Ovary (tissue), 10 donors: ENCODE measurements at places on chromosomes 7 and 10. TPM values are rescaled to one million over a fixed set of nuclear protein-coding genes. Genes with fewer than 3 reads are reported as not detected.

The GLCCI1 gene
- total RNA-seq, result 7.9 TPM

The GFRA1 gene
- 22.3 TPM for total RNA-seq

The HMX2 gene
- not detected for total RNA-seq

The SVOPL gene
- not detected for total RNA-seq

The GJD4 gene
- not detected for total RNA-seq

DNA sequence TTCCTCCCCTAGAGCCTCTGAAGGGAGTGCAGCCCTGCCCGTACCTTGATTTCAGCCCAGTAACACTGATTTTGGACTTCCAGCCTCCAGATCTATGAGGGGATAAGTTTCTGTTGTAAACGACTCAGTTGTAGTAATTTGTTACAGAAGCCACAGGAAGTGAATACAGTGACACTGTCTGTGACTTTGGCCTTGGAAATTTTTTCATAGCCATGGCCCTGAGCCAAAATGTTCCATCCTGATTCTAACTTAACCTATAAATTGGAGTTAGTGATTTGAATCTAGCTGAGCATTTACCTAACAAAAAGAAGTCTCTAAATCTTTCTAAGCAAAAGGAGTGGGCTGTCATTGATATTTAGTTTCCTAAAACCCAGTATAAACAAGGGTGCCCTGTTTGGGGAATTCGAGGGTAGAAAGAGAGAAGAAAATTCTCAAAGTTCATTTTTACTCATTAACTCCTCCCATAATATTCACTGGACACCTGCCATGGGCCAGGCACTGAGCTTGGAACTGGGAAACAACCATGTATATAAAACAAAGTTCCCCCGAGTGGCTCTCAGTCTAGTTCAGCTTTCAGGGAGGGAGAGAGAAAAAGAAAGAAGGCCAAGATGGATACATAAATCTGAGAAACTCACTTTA, 162.3 kb downstream of the SKIDA1 start:
- H3K4me3 ChIP-seq, result no peak overlapping the region
- no peak for DNase-seq
- H3K36me3 ChIP-seq, result no peaks in the 10 kb centered on the region
- H3K27me3 ChIP-seq, result no peaks in the 10 kb centered on the region
- peaks cover 8% of the 10 kb centered on the region for H3K4me1 ChIP-seq

DNA sequence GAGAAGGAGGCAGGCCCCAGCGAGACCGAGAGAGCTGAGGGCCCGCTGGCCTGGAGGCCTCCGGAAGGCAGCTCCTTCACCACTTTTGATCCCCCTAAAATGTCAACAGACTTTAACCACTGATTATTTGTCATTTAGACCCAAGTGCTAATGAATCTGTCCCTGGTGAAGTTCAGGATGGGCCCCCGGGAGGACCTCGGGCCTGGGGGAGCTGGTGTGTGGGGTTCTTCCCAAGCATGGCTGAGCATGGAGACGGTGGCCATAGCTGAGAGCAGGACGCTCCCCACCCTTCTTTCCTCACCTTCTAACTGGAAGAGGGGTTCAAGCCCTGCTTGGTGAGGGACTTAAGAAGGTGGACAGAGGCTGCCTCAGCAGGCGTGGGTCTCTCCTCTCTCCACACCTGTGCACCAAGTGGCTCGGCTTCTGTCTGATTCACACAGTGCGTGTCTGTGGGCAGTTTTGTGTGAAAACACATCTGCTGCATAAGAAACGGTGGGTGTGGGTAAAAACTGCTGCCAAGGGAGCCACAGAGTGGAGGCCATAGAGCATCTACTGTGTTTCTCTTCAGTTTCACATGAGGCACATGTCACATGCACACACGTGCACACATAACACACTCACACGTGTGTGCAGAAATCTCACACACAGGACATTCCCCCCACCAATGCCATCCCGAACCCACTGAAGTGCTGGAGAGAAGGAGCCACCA, 53.5 kb upstream of the VIPR2 start:
- H3K27ac ChIP-seq, result peak overlapping the region; percentile 21
- H3K4me3 ChIP-seq, result no peak overlapping the region
- no peak for DNase-seq
- peaks cover 8% of the 10 kb centered on the region for H3K4me1 ChIP-seq
- no peaks in the 10 kb centered on the region for H3K36me3 ChIP-seq

DNA sequence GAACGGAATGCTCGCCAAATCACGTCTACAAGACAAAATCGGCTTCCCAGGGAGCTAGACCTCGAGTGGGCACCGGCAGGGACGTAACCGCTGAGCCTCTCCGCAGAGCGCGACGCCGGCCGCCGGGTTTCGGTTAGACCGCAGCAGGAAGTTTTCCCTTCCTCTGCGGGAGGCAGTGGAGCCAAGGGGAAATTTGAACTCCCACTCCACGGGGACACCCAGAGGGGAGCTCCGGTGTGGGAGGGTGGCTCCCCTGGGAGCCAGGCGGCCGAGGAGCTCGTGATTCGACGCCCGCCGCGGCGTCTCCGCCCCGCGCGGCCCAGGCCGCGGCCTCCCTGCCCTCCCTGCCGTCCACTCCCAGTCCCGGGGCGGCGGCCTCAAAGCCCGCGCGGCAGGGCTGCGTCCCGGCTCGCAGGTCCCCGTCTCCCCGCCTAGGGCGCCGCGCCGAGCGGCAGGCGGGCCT, 426 bp downstream of the SYPL1 start:
- H3K4me1 ChIP-seq, result peaks cover 5% of the 10 kb centered on the region
- no peaks in the 10 kb centered on the region for H3K27me3 ChIP-seq
- H3K36me3 ChIP-seq, result no peaks in the 10 kb centered on the region
- H3K27ac ChIP-seq, result peak overlapping the region; percentile 99
- peak overlapping the region; percentile 71 for H3K4me3 ChIP-seq

GRCh38 chr7:12294701-12295100, 83.6 kb downstream of the TMEM106B start:
- DNase-seq, result no peak
- H3K27me3 ChIP-seq, result no peaks in the 10 kb centered on the region
- no peak overlapping the region for H3K4me3 ChIP-seq
- no peaks in the 10 kb centered on the region for H3K4me1 ChIP-seq
- H3K36me3 ChIP-seq, result no peaks in the 10 kb centered on the region
